Mesendoderm (in vitro differentiated cells): ENCODE measurements at places on chromosomes 7 and 10.

DNA sequence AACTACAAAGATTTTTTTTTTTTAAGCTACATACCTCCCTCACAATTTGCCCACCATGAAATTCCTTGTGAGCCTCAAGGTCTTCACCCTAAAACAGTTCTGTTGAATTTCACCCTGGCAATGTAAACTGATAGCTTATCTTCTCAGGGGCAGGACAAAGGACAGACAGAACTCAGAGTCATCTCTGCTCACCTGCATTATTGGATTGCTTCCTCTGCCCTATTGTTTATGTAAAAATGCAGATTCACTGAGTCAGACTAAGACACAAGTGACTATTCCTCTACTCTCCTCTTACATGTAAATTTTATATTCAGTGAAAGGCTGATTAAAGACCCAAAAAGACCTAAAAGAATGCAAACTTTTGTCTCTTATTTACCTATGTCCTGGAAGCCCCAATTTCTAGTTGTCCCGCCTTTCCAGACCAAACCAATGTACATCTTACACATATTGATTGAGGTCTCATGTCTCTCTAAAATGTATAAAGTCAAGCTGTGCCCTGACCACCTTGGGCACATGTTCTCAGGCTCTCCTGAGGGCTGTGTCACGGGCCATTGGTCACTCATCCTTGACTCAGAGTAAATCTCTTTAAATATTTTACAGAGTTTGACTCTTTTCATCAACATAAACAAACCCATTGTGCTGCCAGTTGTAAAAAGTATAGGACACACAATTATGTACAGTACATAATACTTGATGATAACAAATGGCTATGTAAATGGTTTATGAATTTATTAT is 440.2 kb downstream of the HTR7 start:
- H3K4me3 ChIP-seq, result no peak overlapping the region
- DNase-seq, result no peak
- no peaks in the 10 kb centered on the region for H3K4me1 ChIP-seq
- H3K27ac ChIP-seq, result no peak overlapping the region
- no peaks in the 10 kb centered on the region for H3K36me3 ChIP-seq

DNA sequence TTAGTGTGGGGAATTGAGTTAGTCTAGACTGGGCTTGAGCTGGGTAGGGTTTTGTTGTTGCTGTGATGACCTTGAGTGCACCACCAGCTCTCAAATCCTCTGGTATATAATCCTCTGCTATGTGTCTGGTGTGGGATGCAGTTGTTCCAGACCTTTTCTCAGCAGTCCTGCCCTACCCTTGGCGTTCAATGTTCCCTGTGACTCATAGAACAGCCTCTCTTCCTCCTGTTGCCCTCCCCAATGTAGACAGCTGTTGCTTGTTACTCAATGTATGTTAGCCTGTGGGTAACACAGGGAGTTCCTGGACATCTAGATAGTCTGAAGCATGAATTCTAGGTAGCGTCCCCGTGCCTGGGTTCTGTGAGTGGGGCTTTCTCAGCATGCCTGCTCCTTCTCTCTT is 19.8 kb downstream of the ACBD7 start:
- H3K4me3 ChIP-seq, result no peak overlapping the region
- no peaks in the 10 kb centered on the region for H3K27me3 ChIP-seq
- H3K36me3 ChIP-seq, result no peaks in the 10 kb centered on the region
- H3K27ac ChIP-seq, result no peak overlapping the region
- DNase-seq, result no peak

GRCh38 chr10:88964360-88964759 is 11.8 kb upstream of the ACTA2 start:
- no peaks in the 10 kb centered on the region for H3K27me3 ChIP-seq
- DNase-seq, result no peak
- H3K4me1 ChIP-seq, result no peaks in the 10 kb centered on the region
- H3K36me3 ChIP-seq, result no peaks in the 10 kb centered on the region
- no peak overlapping the region for H3K27ac ChIP-seq
- H3K4me3 ChIP-seq, result no peak overlapping the region

GRCh38 chr7:101300465-101301376 is 20.9 kb downstream of the IFT22 start:
- DNase-seq, result no peak
- H3K27ac ChIP-seq, result no peak overlapping the region
- H3K27me3 ChIP-seq, result no peaks in the 10 kb centered on the region
- no peaks in the 10 kb centered on the region for H3K36me3 ChIP-seq
- peak overlapping the region; percentile 28 for H3K4me3 ChIP-seq

GRCh38 chr10:88190540-88191235 is 327.3 kb downstream of the PTEN start:
- H3K36me3 ChIP-seq, result no peaks in the 10 kb centered on the region
- H3K4me1 ChIP-seq, result peaks cover 2% of the 10 kb centered on the region
- H3K27ac ChIP-seq, result no peak overlapping the region
- DNase-seq, result no peak
- no peak overlapping the region for H3K4me3 ChIP-seq

GRCh38 chr7:150383710-150384397 is 4.7 kb downstream of the ZNF775 start:
- H3K27ac ChIP-seq, result peak overlapping the region; percentile 4
- peaks cover 23% of the 10 kb centered on the region for H3K4me1 ChIP-seq
- peak; percentile 98 for DNase-seq
- no peaks in the 10 kb centered on the region for H3K36me3 ChIP-seq

DNA sequence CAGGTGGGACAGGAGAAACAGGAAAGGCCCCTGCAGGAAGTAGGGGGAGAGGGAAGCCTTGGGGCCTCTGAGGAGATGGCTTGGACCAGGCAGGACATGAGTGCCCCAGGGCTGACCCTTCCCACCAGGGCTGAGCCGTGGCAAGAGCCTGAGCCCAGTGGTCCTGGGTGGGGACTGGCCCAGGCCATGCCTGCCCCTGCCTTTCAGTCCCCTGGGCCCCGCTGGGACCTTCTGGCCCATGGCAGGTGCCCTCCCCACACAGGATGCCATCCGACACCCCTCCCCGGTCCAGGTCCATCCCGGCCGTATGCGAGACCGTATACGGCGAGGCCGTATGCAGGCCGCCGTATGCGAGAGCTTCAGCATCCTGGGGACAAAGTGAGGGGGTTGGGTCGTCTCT is 2.0 kb downstream of the GRIFIN start:
- H3K36me3 ChIP-seq, result no peaks in the 10 kb centered on the region
- H3K27me3 ChIP-seq, result no peaks in the 10 kb centered on the region
- no peak for DNase-seq
- no peak overlapping the region for H3K4me3 ChIP-seq
